ENCODE measurements at places on chromosomes 5 and 9.
A peak's percentile ranks its signal among the peaks of the same experiment; 100 is the strongest.

GRCh38 chr9:5896863-5897262, 6.2 kb downstream of the MLANA start:
- DNase-seq = no peak

DNA sequence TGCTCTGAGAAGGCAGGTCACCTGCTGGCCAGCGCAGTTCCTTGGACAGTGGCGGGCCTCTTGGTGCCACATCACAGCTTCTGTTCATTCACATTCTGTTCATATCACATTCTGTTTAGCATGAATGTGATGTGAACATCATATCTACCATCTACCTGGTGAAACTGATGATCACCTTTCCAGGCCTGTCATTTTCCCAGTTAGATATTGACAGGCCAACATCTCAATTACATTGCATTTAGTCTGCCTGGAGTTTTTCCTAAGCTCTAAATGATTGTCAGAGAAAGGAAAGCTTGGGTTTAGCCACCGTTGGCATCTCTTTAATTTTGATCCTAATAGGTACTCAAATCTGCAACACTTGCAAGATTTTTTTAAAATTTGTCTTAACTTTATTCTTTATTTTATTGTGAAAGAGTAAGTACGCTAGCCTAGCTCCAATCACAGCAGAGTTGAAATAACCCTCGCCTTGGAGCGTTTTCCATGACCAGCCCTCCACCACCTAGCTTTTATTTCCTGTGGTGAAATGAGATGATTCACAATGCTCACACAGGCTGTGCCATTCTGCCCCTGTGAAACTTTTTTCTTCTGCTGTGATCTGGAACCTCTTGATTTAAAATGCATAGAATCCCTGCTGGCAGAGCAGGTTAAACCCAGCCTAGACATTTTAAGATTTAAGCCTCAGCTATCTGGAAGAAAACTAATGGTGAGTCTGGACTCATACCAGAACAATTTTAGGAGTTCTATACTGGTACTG, 225.0 kb downstream of the ESM1 start:
- no peak for DNase-seq

DNA sequence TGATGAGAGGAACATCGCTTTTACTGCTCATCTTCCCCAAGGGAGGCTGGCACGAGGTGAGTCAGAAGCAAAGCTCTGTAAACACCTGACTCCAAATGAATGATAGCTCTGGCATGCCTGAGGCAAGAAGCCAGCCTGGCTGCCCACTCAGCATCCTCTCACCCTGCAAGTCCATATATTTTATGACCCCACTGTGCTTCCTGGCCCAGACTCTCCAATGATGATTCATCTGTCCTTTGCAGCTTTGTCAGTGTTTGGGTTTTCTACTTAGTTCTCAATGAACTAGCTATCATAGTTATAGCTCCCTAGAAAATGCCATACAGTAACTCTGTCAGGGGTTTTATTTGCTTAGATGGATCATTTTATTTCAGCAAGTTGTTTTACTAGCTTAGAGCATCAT, 52.1 kb upstream of the FSTL4 start:
- DNase-seq = no peak

DNA sequence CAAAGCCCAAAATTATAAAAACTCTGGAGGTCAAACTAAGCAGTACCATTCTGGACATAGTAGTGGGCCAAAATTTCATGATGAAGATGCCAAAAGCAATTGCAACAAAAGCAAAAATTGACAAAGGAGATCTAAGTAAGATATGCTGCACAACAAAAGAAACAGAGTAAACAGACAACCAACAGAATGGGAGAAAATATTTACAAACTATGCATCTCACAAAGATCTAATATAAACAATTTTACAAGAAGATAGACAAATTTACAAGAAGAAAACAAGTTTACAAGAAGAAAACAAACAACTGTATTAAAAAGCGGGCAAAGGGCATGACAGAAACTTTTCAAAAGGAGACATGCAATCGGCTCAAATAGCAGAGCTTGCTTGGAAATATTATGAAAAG, 396.9 kb downstream of the CDH9 start:
- DNase-seq = no peak

DNA sequence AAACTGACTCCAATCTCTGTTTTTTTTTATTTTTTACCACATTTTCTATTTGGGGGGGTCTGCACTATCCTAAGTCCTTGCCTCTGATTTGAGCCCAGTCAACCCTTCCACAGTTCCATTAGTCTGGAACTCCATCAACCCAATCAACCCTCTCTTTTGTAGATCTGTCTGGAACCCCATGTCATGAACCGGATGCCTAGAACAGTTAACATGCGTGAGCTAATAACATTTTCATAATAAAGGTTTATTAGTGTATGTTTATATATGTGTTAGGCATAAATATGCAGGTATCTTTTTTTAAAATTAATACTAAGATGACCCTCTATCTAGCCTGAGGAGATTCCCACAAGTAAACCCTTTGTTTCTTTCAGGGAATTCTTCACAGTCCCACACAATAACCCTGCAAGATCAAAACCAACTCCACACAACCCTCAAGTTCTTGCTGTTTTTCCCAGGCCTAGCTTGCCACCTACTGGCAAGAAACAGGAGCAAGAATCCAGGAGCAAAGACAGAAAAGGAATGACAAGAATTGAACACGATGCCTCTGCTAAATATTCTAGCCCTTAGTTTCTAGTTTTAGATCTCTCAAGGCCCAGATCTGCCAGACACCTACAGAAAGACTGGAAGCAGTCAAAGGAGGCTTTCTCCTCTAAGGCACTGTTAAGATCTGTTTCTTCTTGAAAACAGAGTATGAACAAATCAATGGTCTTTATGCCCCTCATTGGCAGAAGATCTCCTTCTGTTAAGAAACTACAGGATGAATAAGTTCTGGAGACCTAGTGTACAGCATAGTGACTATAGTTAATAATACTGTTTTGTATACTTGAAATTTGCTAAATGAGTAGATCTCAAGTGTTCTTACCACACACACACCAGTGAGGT, 100.4 kb downstream of the TRIM36 start:
- DNase-seq = peak; percentile 16

DNA sequence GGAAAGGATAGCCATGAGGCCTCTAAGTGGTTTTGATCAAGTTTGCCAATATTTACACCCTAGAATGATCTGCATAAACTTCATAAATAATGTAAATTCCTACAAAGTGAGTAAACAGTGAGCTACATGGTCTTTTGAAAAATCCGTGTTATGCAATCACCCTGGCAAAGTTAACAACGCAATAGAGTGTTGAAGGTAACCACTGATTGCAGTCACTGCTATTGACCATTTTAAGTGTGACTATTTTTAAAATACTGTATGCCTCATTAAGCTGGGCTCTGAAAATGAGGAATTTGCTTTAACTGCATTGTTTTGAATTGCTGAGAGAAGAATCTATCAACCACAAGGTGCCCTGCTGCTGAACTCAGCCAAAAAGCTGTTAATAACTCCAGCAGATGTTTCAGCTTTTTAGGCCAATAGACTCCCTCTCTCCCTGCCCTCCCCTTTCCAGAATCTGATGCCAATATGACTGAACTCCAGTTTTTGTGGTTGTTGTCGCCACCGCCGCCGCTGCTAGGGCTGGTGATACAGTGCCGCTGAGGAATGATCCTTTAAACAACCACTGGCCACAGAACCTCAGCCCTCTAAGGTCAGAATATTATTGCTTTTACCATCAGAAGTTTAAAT, 35.3 kb upstream of the SMARCA2 start:
- no peak for DNase-seq

DNA sequence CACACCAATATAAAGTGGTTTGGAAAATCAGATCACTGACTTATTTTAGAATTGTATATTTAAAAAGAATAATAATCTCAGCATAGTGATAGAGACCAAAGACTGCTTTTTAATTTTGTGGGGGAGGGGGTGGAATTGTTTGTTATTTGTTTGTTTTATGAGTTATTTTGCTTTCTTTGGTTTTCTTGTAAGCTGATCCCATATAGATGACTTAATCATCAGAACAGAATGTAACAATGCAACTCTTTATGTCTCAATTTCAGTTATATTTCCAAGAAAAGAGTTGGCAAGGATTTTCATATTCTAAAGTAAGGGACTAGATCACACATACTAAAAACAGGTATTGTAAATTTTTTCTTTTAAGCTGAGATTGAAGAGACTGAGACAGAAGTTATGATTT, 984.9 kb downstream of the TLE4 start:
- DNase-seq = no peak

- no peak for DNase-seq
Observed at GRCh38 chr5:92644266-92644886, 936.6 kb downstream of the NR2F1-AS1 start.

DNA sequence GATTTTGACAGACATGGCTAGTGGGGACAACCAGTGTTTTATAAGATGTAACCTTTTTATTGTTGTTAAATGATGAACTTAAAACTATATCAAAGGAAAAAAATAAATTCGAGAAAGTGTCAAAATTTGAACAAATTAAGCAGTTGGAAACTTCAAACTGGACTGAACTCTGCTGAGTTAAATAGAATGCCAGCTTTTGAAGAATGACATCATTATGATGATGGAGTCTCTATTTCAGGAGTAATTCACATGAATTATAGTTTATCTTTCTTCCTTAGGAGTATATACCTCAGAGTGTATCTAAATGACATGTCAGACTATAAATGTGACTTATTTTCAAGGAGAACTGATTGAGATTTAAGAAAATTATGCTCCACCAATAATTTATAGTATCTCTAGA, 125.2 kb downstream of the CAMK4 start:
- DNase-seq = no peak

DNA sequence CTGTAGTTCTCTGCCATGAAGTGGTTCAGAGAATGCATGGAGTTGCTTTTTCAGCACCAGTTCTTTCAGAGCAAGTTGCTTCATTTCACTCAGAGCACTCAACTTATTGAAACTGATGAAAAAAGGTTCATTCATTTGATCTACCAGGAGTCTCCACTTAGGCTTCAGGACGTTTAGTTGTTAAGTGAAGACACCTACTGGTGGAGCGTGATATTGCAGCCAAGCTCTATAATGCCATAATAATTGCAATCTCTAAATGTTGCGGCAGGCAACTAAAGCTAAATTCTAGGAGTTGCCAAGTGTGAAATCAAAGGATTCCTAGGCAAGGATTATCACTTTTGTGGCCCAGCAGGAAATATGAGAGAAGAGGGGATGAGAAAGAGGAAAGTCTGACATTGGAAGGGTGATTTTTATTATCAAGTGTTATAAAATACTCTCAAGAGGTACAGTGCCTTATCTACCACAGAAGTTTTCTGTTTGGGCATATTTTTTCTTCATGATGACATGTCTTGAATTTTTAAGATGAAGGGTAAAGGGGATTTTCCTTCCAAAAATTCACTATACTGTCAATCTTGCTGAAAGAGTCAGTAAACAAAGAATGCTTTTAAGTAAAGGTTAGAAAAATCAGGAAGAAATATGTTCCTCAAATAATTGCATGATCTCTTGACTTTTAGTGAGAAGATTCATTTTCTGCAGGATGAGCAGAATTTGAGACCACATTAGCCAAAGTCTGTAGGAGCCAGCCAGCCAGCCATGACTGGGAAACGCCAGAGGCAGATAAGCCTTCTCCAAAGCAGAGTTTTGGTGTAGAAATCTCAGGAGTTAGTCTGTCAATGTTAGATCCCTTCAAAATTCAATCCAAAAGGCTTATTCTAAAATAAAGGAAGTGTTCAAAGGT, 83.4 kb downstream of the SH3PXD2B start:
- no peak for DNase-seq

GRCh38 chr5:16568875-16569580, 47.8 kb downstream of the RETREG1 start:
- peak; percentile 96 for DNase-seq

DNA sequence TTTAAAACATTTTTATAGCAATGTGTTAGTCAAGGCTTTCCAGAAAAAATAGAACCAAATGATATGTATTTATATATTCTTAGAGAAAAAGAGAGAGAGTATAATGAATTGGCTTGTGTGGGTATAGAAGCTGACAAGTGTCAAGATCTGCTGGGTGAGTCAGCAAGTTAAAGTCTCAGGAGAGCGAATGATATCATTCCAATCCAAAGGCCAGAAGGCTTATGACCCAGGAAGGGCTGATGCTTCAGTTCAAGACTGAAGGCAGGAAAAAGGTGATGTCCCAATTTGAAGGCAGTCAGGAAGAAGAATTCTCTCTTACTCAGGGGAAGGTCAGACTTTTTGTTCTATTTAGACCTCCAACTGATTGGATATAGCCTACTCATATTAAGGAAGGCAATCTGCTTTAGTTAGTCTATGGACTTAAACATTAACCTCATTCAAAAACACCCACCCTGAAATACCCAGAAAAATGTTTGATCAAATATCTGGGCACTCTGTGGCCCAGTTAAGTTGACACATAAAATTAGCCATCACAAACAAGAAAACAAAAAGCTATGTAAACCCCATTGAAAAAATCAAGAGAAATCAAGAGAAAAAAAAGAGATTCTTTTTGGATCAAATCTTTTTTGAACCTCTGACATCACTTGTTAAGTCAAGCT, 189.6 kb downstream of the PIK3R1 start:
- no peak for DNase-seq

- DNase-seq = no peak
Observed at GRCh38 chr9:121285835-121286687, 18.1 kb downstream of the GSN start.

DNA sequence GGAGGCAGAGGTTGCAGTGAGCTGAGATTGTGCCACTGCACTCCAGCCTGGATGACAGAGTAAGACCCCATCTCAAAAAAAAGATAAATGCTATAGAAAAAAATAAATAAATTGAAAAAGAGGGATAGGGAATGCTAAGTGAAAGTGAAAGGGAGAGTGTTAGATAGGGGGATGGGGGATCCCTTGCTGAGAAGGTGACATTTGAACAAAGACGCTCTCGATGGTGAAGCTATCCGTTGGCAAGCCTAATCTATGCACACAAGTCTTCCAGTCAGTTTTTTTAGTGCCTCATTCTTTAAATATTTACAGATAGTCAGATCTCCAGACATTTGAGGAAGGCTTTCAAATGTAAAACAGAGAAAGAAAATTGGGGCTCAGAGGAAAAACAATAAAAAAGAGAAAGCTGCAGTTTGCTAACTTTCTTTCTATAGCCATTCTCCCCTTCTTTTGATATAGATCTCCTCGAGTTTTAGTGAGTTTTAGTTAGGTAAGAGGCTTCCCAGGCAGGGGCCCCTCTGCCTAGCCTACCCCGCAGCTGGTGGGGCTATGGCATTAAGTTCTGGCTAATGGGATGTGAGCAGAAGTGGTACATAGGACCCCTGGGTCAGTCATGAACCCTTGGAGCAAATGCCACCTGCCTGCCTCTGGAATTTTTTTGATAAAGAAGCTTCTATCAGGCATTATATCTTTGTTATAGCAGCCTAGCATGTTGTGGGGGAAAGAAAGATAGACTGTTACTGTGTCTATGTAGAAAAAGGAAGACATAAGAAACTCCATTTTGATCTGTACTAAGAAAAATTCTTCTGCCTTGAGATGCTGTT, 12.0 kb downstream of the GLRX start:
- DNase-seq = no peak

- no peak for DNase-seq
Observed at GRCh38 chr5:124620743-124621142, 125.7 kb downstream of the ZNF608 start.

Measured in COR-L47 (cell line).